Cardiac septum (tissue), 1 donor: ENCODE measurements at places on chromosomes 16 and 17. TPM values are rescaled to one million over a fixed set of nuclear protein-coding genes. Genes with fewer than 3 reads are reported as not detected.

- no peak for DNase-seq
These were observed 99.4 kb downstream of the IRF8 start for GRCh38 chr16:85998171-85998867.

The PIGL gene
- total RNA-seq, result 9.9 TPM

DNA sequence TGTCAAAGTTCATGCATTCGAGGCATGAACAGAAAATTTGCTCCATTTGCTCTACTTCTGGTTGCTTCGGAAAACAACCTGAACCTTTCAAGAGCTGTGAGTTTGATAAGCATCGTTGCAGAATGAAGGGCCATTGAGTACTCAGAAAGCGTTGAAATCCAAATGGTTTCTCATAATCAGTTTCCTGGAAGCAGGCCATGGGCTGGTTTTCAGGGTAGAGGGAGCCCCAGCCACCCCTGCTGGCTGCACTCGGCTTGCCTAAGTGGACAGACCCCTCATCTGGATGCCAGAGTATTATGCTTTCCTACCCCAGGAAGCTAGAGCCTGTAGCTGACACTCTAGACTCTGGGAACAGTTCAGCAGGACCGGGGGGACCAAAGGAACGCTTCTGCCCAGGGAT is 24.4 kb downstream of the SCNN1G start:
- no peak for DNase-seq

The DHRS11 gene
- total RNA-seq, result 15.3 TPM

The KRTAP1-1 gene
- total RNA-seq, result not detected

DNA sequence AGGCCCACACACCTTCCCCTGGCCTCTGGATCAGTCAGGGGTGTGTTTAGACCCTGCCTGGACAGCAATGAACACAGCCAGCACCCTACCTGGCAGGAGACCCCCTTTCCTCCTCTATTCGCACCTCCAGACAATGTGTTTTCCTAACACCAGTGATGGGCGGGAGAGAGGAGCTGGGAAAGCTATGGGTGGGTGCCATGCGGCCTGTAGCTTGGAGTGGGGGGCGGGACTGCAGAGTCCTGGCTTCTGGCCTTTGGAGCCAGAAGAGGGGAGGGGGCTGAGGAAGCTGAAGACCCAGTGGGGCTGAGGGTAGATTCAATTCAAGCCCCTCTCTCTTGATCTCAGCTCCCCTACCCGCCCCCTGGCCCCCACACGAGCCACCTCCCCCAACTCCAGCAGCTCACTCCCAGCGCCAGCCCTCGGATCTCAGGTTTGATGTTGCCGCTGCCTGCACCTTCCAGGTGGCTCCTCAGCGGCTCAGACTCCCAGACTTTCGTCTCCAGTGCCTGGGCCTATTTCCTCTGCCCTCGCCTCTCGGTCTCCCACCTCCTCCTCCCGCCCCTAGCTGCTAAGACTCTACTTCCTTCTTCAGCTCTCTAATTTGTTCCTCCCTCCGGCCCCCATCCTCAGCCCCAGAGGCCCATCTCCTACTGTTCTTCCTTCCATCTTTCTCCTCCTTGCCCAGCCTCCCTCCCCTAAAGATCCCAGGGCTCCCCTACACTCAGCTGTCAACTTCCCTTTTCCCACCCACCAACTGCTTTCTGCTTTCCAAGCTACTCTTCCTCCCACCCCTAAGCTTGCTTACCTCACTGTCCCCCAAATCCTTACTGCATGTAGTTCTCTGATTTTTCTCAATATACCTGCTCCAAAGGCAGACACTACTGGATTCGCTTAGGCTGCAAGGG is 6.8 kb upstream of the SP6 start:
- no peak for DNase-seq

DNA sequence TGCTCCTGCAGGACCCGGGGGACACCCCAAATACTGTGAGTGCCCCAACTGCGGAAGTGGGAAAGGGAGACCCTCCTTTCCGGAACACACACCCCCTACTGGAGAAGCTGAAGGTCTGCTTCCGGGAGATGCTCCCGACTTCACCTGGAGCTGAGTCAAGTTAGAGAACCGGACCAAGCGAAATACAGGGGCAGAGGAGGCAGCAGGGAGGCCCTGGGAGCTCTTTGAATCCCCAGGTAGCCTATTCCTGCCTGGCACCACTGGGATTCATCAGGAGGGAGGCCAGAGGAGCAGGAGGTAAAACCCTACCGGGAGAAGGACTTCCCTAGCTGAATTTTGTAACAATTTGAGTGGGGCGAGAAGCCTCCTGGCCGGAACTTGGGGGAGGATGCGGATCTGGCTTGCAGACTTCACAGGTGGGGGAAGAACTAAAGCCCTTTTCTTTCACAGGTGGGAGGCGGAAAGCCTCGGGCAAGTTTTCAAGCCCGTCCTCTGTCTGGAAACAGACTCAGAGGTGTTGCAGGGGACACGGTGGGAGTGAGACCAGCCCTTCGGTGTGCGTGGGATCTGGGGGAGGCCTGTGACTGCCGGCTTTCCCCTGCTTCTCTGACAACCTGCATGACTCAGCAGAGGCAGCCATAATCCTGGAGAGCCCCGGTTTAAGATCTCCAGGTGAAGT is 22.4 kb upstream of the TEKT1 start:
- DNase-seq, result no peak

The MPV17L gene
- 5.4 TPM for total RNA-seq

The ADAMTS18 gene
- total RNA-seq, result not detected

DNA sequence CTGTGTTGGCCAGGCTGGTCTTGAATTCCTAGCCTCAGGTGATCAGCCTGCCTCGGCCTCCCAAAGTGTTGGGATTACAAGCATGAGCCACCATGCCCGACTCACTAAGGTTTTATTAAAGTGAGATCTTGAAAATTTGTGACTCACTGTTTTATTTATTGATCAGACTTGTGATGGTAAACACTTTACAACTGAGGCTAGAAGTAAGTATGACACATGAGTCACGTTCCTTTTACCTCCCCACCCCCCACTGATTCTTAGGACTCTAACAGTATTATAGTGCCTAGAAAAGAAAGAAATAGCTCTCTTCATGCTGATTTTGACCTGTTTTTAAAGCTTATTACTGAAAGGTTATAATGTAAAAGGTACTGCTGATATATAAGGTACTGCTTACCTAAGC is 160.6 kb downstream of the TANC2 start:
- no peak for DNase-seq

DNA sequence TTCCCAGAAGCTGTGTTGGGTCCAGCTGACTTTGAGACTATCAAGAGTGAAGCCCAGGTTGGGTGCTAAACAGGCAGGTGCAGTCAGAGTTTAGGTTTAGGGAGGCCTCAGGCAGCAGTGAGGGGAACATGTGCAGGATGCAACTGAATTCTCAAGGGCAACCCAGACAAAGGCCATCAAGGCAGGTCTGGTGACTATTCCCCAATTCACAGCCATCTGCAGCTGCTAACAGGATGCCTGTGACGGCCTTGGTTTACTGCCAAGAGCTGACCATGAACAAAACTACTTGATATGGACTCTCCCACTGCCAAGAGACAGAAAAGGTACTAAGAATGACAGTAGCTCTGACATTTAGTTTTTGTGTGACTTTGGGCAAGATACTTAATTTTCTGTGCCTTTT is 45.2 kb upstream of the BCAR1 start:
- no peak for DNase-seq

DNA sequence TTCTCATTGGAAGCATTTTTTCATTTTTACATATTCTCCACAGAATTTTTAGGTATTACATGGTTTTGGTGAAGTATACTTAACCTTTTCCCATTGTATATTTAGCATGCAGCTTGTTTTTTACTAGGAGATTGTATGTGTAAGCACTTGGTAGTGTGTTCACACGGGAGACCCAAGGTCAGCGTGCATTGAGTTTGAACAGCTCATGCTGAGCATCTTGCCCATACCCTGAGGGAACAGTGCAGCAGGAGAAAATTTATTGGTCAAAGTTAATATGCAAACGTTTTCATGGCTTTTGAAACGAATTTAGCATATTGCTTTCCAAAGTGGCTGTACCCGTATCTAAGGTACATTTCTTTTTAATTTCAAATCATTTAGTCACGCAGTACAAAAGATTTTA is 168.7 kb downstream of the MRTFB start:
- DNase-seq, result no peak

- no peak for DNase-seq
These were observed 9.4 kb upstream of the SOX9 start for GRCh38 chr17:72111336-72111923.

DNA sequence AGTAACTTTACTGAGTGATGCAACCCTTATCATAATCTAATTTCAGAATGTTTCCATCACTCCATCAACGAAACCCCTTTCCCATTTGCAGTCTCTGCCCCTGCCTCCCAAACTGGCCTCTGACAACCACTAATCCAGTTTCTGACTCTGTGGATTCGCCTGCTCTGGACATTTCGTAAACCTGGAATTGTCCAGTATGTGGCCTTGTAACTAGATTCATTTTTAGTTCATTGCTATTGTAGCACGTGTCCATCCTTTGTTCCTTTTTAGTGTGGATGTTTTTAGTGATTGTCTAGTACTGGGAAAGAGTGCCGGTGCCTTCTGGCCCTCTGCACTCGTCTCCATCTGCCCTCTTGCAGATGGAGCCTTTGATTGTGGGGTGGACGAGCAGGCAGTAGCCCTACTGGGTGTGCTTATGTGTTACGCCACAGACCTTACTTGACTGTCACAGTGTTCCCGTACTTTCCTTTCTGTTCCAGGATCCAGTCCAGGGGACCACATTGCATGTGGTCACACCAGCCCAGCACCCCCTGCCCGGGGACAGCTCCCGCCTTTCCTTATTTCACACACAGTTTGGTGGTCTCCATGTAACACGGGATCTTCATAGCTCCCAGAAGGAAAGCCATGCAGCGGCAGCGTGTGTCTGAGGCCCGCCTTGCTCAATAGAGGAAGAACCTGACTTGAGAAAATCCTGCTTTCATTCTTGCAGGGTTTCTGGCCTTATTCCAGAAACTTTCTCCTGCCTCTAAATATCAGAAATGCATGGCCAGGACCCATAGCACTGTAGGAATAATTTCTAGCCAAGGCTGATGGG is 8.8 kb downstream of the KIAA0513 start:
- no peak for DNase-seq

DNA sequence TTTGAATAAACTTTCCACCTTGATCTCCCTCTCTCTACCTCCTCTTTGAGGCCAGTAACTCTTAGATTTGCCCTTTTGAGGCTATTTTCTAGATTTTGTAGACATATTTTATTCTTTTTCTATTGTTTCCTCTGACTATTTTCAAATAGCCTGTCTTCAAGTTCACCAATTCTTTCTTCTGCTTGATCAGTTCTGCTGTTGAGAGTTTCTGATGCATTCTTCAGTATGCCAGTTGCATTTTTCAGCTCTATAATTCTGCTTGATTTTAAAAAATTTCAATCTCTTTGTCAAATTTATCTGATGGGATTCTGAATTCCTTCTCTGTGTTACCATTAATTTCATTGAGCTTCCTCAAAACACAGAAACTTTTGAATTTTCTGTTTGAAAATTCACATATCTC is 257.5 kb downstream of the HAPSTR1 start:
- DNase-seq, result no peak

GRCh38 chr16:85179344-85180046 is 67.2 kb upstream of the CIBAR2 start:
- no peak for DNase-seq

DNA sequence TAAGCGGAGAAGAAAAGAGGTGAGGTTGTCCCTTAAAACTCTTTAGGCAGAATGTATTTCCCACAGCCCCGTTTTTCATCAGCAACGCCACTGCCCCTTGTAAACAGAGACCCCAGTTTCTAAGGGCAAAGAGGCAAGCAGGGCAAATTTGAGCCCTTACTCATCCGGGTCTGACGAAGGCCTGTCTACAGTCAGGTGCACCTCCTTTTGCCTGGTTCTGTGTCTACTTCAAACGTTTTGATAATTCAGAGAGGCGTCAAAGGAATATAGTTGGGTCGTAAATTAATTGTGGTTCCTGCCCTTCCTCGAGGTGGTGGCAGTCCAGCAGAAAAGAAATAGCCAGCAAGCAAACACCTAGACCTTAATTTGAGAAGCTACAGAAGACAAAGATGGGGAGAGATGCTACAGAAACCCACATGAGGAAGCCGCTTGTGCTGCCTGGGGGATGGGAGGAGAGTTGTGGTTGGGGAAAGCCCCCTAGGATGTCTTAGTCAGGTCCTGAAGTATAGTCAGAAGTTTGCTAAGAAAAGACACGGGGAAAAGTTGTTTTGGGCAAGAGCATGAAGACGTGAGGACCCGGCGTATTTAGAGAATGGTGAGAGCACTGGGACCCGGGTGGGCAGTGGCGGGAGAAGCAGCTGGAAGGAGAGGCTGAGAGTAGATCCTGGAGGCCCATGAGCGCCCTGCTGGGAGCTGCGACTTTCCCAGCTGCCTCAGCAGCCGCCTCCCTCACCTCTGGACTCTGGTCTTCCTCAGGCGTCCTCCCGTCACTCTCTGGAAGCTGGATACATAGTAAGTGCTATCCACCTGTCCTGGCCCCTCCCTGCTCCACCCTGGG is 2.4 kb downstream of the FBRS start:
- DNase-seq, result no peak

GRCh38 chr17:28725166-28725659 is 820 bp downstream of the TLCD1 start:
- no peak for DNase-seq
